Esophagus mucosa (tissue), 1 donor: ENCODE measurements at places on chromosomes 4 and X. TPM values are rescaled to one million over a fixed set of nuclear protein-coding genes. Genes with fewer than 3 reads are reported as not detected.

DNA sequence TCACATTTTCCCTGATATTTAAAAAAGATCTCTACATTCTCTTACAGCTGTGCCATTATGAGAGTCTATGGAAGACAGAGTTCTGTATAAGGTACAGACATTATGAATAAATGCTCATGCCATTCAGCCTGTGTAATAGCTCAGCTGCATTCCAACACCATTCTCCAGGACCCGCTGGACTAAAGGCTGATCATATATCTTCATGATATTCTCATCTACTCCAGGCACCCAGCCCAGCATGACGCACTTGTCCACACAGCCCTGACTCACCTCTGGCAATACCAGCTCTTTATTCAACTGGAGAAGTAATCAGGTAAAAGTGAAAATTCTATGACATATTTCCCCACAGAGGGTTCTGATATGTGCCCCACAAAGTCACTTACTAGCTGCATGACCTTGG is 437.5 kb upstream of the FGF16 start:
- no peak for ATAC-seq

DNA sequence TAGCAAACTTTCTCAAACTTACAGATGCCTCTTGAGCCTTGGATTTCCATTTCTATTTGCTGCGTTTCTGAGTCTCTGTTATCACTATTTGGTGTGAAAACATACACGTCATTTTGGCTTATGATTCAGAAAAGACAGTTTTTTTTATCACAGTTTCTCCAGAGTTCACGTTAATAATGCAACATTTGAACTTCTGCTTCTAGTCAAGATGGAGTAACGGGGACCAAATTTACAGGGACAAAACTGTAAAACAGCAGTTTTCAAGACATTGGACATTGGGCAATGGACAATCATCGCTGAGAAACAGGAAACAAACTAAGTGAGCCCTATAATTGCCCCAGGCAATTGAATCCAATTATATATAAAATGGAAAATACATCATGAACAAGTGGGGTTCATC is 36.2 kb upstream of the TASL start:
- no peak for ATAC-seq

DNA sequence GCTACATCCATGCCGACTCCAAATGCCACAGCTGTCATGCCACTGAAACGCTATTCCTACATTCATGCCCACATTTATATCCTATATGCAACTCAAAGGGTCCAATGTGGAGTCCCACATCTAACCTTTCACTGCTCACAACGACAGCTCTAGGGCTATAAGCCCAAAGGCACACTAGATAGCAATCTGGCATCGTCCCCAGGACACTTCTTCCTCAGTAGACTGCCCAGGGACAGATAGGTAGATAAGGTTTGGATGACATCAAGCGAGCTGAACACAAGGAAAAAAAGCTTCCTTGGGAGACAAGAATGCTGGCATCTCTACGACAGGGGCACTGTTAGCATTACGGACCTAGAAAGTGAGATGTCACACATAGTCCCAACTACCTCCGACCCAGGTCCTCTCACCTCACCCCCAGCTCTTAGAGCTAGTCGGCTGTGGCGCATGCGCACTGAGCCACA is 685 bp downstream of the RAB9B start:
- ATAC-seq = no peak

DNA sequence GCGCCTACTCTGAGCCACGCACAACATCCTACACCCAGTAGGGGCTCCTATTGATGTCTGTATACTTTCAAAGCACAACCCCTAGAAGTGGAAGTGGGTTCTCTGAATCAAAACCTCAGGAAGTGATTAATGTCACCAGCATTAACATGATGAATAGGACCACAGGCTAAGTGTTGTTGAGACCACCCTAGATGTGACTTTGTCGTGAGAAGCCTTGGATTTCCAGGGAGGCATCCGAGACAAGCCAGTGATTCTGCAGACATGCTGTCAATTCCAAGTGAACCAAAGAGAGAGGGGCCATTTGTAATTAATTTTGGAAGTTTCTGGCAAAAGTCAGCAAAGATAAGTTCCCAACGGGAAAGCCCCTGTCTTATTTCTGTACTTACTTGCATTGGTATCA is 493.0 kb downstream of the ZIC3 start:
- no peak for ATAC-seq

DNA sequence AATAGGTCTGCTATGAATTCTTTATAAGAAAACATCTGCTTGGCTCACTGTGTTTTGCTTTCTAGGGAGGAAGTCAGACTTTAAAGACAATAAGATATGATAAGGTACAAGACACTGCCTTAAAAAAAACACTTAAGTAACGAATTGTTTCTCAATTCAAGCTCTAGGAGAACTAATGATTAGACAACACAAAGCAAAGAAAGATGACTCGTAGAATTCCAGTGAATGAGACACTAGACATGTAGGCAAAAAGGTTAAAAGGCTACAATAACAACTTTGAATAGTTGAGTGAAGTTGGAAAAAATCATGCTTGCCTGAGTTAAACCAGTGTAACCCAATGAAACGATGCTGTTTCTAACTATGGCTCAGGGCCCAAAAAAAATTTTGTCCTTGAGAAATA is 344.4 kb upstream of the ACTRT1 start:
- no peak for ATAC-seq

The AFP gene
- total RNA-seq = not detected

The NEXMIF gene
- total RNA-seq = 0.08 TPM

The CENPVL2 gene
- total RNA-seq = not detected

The PPP2R2C gene
- total RNA-seq = 65.7 TPM

The STBD1 gene
- 2.9 TPM for total RNA-seq
